ENCODE measurements at places on chromosomes 12 and 14.

- DNase-seq, result no peak
Observed at GRCh38 chr12:59657266-59657665, 61.4 kb downstream of the SLC16A7 start.

DNA sequence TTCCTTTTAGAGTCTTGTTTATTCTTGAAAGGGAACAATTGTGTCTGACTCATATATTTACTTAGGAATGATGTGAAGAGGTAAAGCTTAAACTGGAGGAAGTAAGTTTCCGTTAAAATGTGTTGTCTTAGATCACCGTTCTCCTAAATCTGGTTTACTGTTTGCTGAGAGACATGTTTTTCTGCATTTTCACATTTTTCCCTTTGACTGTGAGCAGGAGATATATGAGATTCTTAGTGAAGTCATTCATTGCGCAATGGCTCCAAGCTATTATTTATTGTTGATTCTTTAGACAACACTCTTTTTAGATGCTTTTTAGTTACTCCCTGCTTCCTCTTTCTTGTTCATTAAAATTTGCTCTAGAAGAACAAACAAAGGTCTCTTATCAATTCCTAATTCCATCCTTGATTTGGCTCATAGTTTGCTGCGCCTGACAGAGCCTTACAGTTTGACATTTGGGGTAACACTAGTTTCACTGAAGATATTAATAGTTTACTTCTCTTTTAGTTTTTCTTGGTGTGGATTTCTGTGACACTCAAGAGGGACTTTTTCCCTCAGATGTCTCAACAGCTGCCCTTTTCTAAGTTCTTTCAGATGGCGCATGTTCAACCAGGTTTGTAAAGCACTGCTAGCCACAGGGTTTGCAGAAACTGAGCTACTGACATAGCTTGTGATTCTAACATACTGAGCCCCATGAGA, 11.4 kb downstream of the CLECL1 start:
- no peak for DNase-seq

DNA sequence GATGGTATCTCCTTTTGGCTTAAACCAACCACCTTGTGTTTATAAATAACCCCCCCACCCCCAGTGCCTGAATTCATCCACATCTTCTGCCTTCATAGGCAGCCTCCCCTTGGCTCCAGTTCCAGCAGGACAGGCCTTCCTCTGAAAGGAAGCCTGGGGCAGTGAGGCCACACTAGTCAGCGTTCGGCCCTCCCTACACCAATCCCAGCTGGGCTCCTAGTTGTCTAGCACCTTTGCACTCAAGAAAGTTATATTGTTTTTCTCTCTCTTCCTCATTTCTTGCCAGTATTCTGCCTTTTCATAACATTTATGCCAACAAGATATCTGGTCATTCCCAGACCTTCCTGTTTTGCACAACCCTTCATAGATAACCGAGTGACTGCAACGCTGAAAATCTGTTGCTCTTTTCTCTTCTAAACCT, 73.1 kb upstream of the ACTN1 start:
- DNase-seq, result no peak

GRCh38 chr12:132398386-132398991, 69.1 kb upstream of the GALNT9 start:
- no peak for DNase-seq

GRCh38 chr12:87801860-87802720, 227.1 kb downstream of the C12orf50 start:
- no peak for DNase-seq

- DNase-seq, result no peak
Observed at GRCh38 chr12:56205445-56205844, 16.2 kb upstream of the SMARCC2 start.

- DNase-seq, result no peak
Observed at GRCh38 chr12:4322726-4323125, 1.7 kb downstream of the TIGAR start.

GRCh38 chr12:125566-125965, 59.0 kb downstream of the IQSEC3 start:
- DNase-seq, result no peak

- DNase-seq, result no peak
Observed at GRCh38 chr14:75196468-75196867, 20.1 kb upstream of the TMED10 start.

DNA sequence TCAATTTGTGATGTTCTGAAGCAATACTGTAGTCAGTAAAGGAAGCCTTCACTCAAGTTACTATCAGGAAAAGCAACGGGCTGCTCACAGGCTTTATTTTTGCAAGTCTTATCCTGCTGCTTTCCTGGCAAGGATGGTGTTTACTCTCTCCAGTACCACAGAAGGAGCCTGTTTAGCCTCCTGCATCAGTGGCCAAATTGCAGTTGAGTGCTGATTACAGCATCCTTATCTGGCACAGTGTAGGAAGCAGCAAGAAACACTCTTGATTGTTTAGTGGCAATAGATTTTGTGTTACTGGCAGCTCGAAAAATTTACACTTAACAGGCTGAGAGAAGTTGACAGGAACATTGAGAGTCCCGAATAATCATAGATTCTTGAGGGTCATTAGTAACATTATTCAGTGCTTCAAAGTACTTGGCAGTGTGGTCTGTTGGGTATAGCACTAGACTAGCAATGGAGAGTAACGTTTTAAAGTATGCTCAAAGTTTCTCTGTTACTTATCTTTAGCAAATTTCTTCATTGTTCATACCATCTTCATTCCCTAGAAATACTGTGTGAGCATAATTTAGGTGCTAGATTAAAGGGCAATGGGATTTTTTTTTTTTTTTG, 11.7 kb downstream of the TULP3 start:
- no peak for DNase-seq

- no peak for DNase-seq
Observed at GRCh38 chr14:72781561-72782508, 112.1 kb downstream of the DPF3 start.

- DNase-seq, result no peak
Observed at GRCh38 chr14:100871234-100872186, 32.0 kb downstream of the RTL1 start.

GRCh38 chr14:61703342-61704129, 8.2 kb downstream of the HIF1A start:
- no peak for DNase-seq

- DNase-seq, result no peak
Observed at GRCh38 chr14:34184126-34184525, 233.3 kb upstream of the EGLN3 start.

DNA sequence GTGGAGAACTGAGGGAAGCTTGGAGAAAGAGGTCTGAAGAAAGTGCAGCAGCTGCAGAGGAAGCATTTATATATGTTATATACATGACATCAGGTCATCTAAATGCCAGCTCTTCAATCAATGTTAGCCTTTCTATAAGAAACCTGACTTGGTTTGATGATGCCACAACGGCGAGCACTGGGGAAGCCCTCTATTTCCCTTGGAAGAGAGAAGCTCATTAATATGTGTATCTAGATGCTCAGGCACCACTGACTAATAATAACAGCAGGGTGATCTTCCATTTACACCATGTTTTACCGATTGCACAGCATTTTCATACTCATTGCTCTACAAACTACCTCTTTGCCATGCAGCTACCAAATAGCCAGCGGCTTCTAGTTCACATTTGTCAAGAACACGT, 811 bp downstream of the ACYP1 start:
- DNase-seq, result no peak

DNA sequence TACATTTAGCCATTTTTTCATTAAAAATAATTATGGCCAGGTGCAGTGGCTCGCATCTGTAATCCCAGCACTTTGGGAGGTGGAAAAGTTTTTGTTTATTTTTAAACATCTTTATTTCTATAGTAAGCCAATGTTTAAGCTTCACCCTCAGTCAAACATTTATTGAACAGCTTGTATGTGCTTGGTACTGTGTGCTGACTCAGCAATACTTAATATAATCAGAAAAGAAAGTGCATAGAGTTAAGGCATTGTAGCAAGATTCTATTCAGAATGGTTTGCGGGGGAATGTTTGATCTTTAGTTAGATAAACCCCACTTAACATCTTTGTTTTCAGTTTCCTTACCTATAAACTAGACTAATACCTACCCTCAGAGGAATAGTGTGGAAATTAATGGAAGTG, 11.1 kb downstream of the ACTR6 start:
- DNase-seq, result no peak

DNA sequence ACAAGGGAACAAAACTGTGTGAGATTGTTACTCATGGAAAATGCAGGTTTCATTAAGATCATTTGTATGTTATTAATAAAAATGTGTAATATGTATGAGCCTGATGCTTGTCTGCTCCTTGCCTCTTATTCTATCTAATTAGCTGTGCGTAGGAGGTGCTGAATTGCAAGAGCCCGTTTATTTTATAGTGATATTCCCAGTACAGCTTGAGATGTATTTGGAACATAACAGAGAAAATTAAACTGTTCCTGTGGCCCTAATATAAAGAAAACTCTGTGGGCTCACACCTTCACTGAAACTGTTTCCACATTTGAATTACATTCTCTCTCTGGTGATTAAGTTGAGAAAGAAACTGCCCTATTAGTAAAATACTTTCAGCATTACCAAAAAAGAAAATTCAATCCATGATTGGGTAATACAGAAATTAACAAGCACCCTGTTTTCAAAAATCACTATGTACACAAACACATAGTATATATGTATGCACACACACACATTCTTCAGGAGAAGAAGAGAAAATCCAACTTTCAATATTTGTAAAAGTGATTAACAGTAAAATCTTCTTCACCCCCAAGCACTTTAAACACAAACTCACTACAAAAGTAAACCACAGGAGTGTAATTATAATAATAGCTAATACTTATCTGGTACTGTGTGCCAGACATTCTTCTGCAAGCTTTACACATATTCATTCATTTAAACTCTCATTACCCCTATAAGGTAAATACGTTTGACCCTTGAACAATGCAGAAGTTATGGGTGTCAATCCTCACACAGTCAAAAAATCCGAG, 233.2 kb downstream of the PHLDA1 start:
- no peak for DNase-seq

GRCh38 chr14:90678420-90678819, 137.8 kb downstream of the TTC7B start:
- DNase-seq, result no peak

DNA sequence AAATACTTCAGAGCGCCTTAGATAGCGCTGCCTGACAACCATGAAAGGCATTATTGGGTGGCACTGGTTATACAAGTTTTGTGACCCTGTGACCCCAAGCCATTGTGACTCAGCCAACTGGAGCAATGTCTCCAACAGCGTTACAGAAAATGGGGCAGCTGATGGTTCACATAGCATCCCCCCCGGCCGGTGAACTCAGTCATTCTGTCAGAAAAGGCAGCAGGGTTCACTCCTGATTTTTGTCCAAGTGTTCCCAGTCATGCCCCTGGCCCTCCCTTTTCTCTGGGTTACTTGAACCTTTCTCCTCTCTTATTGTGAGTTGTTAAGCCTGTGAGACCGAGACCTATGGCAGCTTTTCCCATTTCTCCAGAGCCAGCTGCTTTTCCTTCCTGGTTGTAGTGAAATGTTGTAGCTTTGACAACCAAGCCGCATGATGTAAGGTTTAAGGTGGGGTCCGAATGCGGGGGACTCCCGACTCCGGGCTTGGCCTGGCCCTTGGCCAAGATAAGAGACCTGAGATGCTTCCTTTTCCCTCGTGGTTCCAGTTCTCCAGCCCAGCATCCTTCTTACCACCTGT, 22.0 kb downstream of the CD9 start:
- no peak for DNase-seq

DNA sequence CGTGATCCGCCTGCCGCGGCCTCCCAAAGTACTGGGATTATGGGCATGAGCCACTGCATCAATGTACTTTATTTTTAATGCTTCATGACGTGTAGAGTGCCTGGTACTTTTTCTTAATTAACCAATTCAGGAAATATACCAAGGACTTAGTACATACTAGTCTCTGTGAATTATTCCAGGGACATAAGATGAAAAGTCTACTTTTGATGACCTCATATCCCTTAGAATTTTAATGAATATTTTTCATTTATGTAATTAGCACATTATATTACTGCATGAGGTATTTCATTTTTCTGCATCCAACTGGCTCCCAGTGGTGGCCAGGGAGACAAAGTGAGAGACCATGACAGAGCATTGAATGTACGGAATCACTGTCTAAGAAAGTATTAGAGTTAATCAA, 577.7 kb upstream of the NOVA1 start:
- no peak for DNase-seq

- no peak for DNase-seq
Observed at GRCh38 chr14:79693935-79694334, 517.4 kb downstream of the DIO2 start.

GRCh38 chr12:44114906-44115305, 279.0 kb downstream of the TMEM117 start:
- no peak for DNase-seq

DNA sequence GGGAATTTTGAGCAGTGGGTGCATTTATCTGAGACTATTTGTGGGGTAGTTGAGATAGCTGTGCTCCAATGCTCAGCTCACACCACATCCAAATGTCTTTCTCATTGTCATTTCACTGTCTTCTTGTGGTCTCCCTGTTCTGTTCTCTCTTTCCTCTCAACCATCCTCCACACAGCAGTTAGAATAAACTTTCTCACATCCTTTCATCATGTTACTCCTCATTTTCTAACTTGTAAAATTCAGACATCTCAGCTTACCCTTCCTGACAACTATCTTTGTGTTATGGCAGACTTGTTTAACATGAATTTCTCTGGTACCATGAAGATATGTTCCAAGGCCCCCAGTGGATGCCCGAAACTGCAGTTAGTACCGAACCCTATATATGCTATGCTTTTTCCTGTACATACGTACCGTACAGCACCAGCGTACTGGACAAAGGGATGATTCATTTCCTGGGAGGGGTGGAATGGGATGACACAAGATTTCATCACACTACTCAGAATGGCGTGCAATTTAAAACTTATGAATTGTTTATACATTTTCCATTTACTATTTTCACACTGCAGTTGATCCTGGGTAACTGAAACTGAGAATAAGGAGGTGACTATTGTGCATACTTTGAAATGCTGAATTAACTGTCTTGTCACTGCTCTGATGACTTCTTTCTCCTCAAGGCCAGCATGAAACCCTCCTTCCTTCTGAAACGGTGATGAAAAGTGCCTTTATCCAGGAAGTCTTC, 177.1 kb upstream of the SLC38A2 start:
- no peak for DNase-seq

DNA sequence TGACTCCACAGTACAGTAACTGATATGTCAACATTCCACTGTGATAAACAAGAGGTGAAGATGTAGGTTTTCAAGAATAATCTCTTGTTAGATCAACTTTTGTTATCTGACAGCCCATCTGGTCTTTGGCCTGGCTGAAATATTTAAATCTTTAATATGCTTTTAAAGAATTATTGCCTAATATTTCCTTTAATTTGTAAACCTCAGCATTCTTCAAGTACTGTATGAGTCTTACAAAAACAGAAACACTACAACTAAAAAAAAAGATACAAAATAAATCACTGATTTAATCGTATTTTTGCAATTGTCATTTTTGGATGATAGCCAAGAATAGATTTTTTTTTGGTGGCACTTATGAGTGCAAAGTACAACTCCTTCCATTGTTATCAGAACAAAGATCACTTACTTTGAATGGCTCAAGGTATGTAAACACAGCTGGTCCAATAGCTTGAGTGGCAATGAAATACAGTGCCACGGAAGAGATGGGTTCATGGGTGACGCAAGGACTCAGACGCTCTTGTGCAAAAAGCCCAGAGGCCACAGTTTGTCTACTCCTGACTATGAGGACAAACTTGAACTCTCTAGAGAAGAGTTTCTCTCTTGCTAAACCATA, 109.5 kb downstream of the PAX9 start:
- no peak for DNase-seq

- no peak for DNase-seq
Observed at GRCh38 chr14:24809135-24809534, 175.1 kb upstream of the GZMB start.
